ENCODE measurements at places on chromosomes 3 and 15. TPM values are rescaled to one million over a fixed set of nuclear protein-coding genes. Genes with fewer than 3 reads are reported as not detected.

DNA sequence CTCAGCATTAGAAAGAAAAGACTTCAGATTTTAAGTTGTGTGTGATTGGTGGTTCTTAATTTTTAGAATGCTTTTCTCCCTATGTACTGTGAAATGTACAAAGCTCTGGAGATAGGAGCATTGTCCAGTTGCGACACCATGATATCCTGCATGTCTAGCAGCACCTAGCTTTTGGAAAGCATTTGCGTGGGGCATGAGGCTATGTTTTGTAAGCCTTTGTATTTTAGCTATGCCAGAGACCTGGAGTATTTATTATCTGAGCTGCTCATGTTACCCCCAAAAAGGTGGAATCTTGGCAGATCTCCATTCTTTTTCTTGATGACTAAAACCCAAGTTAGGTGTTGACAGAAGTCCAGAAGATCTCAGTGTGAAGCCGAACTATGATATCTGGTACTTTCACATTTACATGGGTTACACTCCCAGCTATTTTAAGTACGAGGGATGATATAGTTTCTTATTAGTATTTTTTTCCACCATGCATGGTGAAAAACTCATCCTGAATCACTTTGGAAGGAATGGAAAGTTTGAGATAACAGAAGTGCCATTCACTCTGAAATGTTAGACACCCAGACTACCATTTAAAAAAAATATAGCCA lies 126.7 kb upstream of the SAMMSON start:
- no peak for DNase-seq

DNA sequence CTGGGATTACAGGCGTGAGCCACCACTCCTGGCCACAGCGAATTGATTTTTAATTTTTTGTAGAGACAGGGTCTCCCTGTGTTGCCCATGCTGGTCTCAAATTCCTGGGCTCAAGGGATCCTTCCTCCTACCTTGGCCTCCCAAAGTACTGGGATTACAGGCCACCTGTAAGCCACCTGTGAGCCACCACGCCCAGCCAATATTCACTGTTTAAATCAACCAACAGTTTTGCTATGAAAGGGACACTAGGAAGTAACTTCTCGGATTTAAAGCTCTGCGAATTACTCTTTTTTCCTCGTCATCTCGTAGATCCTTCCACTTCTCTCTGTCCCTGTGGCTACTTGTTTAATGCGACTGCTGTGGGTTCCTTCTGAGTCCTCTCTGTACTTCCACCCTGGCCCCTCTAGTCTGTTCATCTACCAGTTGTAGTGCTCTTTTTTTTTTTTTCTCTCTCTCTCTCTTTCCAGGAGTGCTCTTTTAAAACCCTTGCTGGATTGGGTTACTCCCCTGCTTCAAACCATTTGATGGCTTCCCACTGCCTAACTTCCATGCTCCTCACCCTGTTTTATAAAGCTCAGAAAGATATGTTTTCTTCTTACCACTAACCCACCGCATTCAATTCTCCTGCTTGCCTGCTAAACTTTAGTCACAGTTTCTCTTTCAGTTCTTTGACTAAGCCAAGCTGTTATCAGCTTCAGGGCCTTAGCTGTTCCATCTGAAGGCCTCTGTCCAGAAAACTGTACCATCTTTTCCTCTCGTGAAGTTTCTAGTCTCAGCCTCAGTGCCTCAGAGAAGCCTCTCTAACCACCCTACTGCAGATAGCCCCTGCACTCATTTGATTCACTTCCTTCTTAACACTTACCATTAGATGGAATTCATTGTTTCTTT lies 12.4 kb downstream of the RTF1 start:
- no peak for DNase-seq

The GOLGA6A gene
- total RNA-seq, result 0.72 TPM

The WDR49 gene
- 0.90 TPM for total RNA-seq

The LINGO1 gene
- total RNA-seq, result 42.6 TPM

DNA sequence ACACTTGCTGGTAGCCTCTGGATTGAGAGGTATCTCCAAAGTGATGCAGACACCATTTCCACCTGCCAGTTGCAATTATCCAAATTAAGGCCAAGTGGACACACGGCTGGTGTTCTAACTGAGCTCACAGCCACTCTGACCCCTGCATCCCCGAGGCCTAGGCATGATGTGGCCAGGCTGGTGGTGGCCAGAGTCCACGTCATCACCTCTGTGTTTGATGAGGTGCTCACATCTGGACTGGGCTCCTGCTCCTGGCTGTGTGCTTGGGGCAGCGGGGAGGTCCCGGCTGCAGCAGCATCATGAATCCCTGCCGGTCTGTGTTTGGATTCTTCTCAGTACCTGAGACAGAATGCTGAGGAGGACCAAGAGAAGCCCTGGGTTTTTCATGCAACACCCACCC lies 4.9 kb downstream of the OXTR start:
- DNase-seq, result peak; percentile 3

DNA sequence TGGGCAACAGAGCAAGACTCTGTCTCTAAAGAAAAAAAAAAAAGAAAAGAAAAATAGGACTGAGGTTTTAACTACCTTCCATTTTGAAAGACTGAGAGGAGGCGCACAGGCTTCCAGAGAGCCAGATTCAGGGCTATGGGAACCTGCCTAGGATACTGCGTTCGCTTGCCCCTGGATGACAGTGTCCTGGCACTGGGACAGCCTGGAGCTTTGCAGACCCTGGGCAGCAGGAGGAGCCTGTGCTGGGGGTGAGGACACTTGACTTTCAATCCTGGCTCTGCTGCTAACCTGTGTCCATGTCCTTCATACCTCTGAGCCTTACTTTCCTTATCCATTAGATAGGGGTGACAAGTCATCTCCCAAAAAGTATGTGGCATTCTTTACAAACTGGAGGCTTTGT lies 31.2 kb downstream of the CD276 start:
- no peak for DNase-seq

DNA sequence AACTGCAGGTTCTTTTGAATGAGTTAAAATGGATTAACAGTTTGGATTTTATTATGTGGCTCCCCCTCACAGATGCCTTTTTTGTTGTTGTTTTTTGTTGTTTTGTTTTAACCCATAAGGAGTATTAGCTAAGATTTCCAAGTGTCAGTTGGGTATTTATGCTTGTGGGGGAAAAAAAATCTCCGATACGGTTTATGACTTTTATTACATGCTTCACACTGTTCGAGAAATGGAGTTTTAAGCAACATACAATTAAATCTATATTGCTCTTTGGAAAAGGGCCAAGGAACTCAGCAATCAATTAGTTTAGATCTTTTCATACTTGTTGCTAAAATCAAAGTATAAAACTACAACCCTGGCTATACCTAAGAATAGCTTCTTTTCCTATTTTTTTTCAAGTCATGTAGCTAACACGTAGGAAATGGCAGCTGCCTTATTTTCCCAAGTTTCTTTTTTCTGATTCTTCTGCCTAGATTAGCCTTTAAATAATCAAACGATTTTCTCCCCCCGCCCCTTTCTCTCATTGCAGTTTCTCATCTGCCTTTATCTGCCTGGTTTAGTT lies 16.0 kb downstream of the NR2F2 start:
- DNase-seq, result no peak

- DNase-seq, result no peak
Measured at GRCh38 chr15:92930776-92931175, 30.7 kb downstream of the CHD2 start.

DNA sequence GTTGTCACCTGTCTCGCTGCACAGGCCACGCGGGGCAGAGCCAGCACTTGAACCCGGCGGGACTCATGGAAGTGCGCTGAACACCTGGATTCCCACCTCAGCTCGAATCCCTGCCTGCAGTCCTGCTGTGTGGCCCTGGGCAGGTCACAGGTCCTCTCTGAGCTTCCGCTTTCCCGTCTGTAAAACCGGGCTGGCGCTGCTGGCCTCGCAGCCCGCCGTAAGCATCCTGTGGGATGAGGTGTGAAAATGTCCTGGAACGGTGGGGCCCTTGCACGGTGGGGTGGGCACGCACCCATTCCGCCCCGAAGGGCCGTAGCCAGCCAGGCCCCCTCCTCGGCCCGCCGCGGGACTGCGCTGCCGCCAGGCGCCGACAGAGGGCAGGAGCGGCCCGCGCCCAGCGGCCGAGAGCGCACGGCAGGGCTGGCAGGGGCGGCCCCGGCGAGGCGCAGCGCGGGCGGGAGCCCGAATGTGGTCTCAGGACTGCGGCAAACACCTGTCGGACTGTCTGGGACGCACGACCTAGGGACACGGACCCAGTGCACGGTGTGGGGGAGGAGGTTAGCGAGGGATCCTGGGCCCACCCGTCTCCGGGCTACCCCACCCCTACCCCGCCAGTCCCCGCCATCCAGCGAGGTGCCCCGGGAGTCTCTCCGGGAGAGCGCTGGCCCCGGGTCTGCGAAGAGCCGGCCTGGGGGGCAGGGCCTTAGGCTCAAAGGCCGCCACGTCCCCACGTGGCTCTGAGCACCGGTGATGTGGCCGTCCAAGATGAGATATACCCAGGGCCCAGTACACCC lies 40.4 kb downstream of the DNAJB8 start:
- peak; percentile 73 for DNase-seq

The STRC gene
- 0.97 TPM for total RNA-seq

The TUBGCP4 gene
- total RNA-seq, result 23.5 TPM

The MEX3B gene
- total RNA-seq, result 10.4 TPM

The XYLB gene
- 2.4 TPM for total RNA-seq
